ENCODE measurements at places on chromosomes 4 and X.
A peak's percentile ranks its signal among the peaks of the same experiment; 100 is the strongest.

DNA sequence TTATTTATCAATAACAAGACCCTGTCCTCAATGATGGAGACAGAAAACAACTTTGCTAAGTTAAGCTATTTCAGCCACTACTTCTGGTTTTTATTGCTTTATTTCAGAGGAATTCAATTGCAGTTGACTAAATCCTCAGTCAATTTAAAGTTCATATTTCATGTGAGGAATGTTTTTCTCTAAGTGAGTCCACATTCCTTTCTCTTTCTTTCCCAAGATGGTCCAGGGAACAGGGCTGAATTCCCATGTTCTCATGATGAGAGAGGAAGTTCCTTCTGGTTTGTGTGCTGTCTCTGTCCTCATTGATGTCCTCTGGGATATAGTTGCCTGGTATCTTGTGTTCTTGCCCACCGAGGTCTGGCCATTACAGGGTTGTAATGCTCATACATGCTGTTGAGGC, 117.2 kb downstream of the SLIT2 start:
- no peak for DNase-seq

GRCh38 chr4:1543561-1543960, 137.3 kb upstream of the NKX1-1 start:
- no peak for DNase-seq

DNA sequence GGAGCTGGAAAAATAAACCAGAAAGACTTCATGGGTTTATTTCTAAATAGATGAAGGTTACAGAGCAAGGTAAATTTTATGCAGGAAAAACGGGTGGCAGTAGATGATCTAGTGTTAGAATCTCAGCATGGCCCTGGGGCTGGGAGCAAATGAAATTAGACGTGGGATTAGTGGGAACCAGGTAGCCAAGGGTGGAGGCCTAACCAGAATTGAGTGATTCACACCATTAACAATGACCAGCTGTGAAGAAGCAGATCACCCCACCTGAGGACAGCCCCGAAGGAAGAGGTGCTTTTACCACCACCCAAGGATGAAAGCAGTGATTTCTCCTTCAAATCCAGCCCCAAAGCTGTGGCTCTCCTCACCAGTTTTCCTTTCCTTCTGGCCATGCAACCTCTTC, 20.8 kb upstream of the ACSL1 start:
- DNase-seq: no peak

- DNase-seq: no peak
Measured at GRCh38 chr4:86508436-86508835, 85.7 kb upstream of the PTPN13 start.

DNA sequence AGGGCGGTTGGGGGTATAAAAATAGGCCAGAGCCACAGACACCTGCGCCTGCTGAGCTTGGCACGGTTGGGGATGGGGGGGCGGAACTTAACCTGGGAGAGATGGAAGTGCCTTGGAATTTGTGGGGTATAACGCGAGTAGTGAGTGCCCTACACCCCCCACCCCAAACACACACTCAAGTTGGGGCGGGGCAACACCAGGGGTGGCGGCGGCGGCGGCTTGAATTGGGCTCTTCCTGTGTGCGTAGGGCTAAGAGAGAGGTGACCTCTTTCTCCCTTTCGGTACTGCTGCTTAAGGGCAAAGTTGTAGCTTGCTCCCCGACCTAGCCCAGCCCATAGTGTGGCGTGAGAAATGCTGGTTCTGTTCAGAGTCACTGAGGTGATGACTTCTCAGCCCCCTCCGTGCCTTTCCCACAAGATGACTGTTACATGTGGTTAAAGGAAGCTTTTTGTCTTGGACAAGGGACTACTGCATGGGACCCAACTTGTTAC, 839 bp downstream of the STK26 start:
- DNase-seq: peak; percentile 4

- no peak for DNase-seq
Measured at GRCh38 chrX:133323431-133323830, 91.9 kb downstream of the GPC4 start.

DNA sequence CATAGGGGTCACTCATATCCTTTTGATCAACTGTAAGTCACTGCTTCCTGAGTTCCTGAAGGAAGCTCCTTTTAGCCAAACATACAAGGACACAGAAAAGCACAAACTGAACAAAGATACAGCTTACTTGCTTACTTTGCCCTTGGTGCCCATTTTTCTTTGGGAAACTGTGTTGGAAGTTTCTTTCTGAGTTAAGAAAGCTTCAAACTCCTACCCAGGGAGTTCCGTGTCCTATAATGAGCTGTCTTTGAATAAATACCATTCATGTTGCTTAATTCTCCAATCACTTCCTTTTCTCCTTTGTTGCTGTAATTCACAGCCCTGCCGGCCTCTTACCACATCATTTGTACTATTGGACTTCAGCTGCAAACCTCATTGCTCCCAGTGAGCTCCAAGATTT, at the start of gene ADH4:
TSS of gene ADH4 (minus strand) at position 228 of the 400 bp plus-strand sequence. CDS start at position 153, 75 bp downstream.
- no peak for DNase-seq

GRCh38 chr4:144820011-144820727, 174.2 kb downstream of the HHIP start:
- DNase-seq: no peak

DNA sequence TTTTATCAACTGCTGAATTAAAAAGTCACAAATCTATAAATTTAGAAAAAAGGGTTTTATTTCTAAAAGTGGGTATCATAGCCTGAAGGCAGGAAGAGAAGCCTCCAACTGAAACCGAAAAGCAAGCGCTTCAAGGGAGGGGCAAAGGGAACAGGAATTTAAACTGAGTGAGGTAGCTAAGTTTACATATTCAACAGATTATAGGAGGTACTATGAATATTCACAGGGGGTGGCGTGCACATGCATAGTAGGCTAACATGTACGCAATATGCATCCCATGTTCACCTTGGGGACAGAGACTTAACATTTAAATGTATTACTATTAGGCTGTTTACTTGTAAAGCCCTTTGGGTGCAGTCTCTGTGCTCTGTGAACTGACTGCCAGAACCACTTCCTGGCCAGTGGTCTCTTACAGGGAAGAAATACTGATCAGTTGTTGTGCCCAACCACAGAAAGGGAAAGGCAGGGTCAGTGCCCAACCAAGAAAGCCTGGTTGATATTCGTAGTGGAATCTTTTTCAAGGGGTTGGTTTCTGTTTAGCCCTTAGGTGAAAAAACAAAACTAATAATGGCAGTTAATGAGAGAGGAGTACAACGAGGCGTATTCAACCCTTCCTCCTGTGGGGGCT, 168.7 kb upstream of the GALNTL6 start:
- DNase-seq: no peak

GRCh38 chrX:40831750-40832149, 96.4 kb upstream of the MED14 start:
- DNase-seq: no peak

- no peak for DNase-seq
Measured at GRCh38 chrX:10325611-10326010, 168.8 kb downstream of the CLCN4 start.

GRCh38 chrX:37847733-37848197, 394 bp upstream of the DYNLT3 start:
- DNase-seq: no peak

DNA sequence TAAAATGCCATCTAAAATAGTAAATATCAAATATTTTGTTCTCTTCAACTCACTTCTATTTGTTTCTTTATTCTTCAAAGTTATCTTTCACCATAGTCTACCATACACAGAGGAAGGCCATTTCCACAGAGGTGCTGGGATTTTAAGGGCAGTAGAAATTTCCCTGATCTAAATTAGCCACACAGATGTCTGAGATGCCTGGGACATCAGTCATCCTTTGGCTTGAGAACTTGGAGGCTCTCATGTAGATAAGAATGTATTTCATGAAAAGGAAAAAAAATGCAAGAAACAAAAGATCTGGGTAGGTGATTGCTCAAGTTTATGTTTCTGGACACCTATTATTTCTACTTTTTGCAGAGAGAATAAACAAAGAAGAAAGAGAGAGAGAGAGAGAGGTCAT, 1008.2 kb downstream of the NLGN4X start:
- no peak for DNase-seq

DNA sequence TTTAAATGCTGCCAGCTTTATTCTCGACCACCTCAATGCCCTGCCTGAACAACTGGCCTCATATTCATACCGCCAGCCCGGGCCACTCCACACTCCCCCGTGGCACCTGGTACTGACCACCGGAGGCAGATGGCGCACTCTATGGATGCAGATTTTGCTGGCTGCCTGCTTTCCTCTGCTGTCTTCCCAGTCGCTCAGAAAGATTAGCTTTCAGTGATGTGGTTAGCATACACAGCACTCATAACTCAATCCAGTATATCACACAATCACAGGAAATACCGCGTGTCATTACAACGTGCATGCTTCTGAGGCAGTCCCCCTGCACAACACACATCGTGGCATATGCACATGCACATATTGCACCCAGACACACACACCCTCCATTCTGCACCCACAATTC, 147.2 kb upstream of the BCOR start:
- no peak for DNase-seq

GRCh38 chr4:187972135-187972534, 23.4 kb upstream of the ZFP42 start:
- no peak for DNase-seq

DNA sequence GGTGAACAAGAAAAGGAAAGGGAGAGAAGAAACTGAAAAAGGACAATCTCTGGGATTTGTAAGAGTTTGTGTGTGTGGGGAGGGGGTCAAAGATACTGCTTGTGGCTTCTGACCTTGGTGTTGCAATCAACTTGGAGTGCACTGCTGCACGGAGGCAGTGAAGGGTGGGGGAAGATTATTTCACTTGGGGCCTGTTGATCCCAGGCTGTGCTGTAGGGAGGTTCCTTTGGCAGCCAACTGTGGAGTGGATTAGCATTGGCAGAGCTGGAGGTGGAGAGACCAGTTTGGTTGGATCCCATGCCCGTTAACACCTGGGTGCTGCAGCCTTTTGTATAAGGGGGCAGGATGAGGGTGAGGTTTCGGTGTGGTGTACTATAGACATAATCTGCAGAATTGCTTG, 38.2 kb downstream of the AFF1 start:
- DNase-seq: no peak

DNA sequence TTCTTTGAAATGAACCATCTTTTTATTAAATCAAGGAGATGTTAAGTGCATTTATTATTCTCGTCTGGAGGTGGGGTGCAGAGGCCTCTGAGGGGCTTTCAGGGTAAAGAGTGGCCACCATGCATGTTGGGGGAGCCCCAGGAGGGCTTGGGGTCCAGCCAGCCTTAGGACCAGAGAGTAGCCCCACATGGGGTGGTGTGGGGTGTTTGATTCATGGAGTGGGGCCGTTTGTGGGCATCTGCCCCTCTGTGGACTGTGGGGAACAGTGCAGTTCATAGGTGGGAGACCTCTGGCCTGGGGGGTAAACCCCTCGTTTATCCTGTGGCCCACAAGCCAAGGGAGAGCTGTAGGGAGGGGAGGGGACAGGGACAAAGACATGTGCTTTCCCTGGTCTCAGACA, 26.9 kb downstream of the HTRA3 start:
- DNase-seq: no peak

DNA sequence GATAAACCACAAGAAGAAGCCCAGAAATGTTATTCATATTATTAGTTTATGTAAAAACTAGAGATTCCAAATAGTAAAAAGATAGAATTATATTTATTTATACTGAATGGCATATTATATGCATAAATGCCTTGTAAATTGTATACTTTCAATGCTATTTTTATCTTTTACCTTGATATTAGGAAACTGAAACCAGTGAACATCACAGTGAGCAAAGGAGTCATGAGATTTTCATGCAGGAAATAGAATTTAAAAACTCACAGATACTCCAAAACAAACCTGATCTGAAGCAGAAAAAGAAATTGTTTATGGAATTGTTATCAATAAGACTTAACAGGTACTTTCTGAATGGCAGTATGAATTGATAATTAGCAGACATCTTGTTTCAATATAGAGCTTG, 207.3 kb upstream of the CENPE start:
- no peak for DNase-seq

DNA sequence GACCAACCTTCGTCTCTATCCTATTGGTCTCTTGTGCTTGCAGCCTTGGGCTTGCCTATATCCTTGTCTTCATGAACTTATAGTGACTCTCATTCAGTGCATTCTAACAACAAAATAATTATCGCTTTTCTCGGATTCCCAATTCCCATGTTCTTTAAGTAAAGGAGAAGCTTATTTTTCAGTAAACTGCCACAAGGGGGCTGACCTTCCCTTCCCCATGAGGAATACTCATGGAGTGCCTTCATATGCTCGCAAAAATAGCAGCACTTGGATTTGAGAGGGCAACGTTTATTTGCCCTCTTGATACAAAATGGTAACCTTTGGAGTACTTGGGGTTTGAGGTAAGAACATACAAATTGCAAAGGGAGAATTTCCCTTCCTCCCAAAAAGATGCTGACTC, 183.2 kb upstream of the TENT5D start:
- no peak for DNase-seq

- peak; percentile 15 for DNase-seq
Measured at GRCh38 chr4:77385124-77385969, 220.3 kb upstream of the CXCL13 start.

GRCh38 chrX:155215443-155216178, 649 bp upstream of the VBP1 start:
- peak; percentile 6 for DNase-seq

Data from H54 (cell line).